NCI-H774 (cell line): ENCODE measurements at places on chromosomes 1 and 21.

DNA sequence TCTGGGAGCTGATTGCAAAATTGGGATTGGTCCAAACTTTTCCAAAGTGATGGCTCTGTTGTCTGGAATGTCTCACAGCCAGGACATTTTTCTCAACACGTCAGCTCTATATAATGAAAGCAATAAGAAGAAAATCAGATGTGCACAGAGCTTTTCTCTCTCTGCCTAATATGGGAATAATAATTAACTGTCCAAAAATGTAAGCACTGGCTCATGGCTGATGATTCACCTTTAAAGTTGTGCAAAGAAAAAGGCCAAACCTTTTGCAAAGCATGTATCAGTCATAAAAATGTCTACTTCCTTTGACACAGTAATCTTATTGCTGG is 30.4 kb downstream of the ZNF281 start:
- no peak for DNase-seq

DNA sequence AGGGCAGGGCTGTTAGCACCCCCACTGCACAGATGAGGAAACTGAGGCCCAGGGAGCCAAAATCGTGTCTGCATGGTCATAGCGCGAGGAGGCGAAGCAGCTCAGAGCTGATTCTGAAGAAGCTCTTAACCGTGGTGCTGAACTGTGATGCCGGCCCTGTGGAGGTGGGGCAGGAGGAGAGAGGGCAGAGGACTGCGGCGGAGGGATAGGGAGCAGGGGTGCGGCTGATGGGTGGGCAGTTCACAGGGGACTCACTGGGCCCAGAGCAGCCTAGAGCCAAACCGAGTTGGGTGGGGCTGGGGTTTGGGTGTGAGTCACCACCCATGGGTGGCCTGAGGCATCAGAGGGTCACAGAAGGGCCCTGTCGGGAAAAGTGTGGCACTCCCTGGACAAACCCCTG is 74.7 kb downstream of the RAP1GAP start:
- DNase-seq, result no peak

GRCh38 chr1:117928881-117929342 is 509 bp downstream of the GDAP2 start:
- peak; percentile 6 for DNase-seq

- no peak for DNase-seq
Measured at GRCh38 chr1:89269277-89269676, 3.4 kb downstream of the GBP5 start.

- DNase-seq, result no peak
Measured at GRCh38 chr21:46498335-46499050, 39.8 kb downstream of the DIP2A start.

DNA sequence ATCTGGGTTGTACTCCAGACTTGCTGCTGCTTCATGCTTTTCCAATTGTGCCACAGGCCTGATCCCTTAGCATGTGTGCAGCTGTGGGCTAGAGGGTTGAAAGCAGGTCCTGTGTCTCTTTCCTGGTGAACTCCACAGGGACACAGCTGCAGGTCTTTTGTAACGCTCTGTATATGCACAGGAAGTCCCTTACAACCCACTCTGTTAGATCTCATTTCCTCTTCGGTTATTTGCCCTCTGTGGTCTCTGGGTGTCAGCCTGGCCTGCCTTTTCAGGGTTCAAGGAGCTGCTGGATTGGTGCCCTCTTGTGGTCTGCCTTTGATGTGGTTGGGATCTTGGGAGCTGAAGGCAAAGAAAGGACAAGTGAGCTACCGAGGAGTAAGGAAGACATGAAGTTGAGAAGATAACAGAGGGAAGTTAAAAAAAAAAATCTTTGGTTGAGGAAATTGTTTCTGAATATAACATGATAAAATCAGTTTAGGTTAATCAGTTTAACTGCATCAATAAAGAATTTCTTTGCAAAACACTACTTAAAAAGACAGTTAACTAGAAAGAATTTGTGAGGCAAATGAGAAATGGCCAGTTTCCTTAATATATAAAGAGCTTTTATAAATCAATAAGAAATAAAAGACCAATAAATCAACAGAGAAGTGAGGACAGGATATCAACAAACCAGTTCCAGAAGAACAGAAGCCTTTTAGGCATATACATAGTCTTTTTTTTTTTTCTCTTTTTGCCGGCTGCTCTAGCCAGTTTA is 44.1 kb downstream of the UCK2 start:
- peak; percentile 40 for DNase-seq

DNA sequence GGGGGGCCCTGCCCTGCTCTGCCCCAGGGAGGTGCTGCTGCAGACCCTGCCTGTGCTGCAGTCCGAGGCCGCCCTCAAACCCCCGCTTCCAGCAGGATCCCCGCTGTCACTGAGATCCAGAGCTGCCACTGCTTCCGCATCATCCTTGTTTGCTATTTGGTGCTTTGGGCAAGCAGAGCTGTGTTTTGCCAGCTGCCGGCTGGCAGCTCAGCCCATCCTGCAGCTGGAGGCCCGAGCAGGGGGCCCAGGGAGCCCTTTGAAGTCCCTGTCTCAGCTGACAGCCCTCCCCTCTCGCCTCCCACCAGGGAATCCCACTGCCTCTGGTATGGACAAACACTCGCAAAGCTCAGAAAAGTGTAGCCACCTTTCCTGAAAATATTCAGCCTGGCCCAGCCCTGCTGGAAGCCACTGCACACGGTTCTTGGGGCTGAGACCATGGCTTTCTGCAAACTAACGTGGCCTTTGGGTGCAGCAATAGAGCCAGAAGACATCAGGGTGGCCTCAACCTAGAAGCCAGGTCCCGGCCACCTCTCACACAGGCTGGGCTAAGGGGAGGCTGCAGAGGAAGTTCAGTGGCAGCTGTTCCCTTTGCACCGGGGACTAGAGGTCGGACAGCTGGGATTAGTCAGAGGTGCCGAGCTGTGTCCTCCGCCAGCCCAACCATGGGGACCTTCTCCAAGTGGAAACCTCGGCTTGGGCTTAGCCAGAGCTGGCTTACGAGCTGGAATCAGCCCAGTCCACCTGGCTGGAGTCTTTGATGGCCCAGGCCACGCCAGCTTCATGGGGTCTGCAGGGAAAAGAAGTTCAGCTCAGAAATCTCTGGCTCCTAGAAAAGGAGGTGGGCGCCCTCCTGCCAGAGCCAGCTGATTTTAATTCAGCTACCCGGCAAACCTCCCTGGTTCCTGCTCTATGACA is 107.1 kb downstream of the SPSB1 start:
- peak; percentile 7 for DNase-seq

- DNase-seq, result no peak
Measured at GRCh38 chr1:26127235-26128163, 15.9 kb downstream of the PDIK1L start.

- DNase-seq, result no peak
Measured at GRCh38 chr1:69845655-69846054, 277.9 kb downstream of the LRRC7 start.

GRCh38 chr1:4690951-4691675 is 36.7 kb downstream of the AJAP1 start:
- DNase-seq, result no peak

DNA sequence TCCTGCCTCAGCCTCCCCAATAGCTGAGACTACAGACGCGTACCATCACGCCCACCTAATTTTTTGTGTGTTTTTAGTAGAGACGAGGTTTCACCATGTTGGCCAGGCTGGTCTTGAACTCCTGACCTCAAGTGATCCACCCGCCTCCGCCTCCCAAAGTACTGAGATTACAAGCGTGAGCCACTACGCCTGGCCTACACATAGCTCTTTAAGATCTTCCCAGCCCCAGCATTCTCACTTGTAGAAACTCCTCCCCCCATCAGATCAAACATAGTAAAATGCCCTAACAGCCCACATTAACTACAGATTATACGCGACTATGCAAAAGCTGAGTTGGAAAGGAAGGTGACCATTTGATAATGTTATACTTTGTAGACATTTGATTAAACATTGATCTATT is 634.8 kb downstream of the MATN1 start:
- no peak for DNase-seq

GRCh38 chr1:236035681-236036101 is 29.2 kb downstream of the NID1 start:
- DNase-seq, result no peak

- no peak for DNase-seq
Measured at GRCh38 chr21:37199057-37199924, 67.8 kb downstream of the VPS26C start.

- DNase-seq, result no peak
Measured at GRCh38 chr21:36615274-36615964, 83.5 kb upstream of the SIM2 start.

- no peak for DNase-seq
Measured at GRCh38 chr1:235882816-235883215, 16.1 kb upstream of the LYST start.

DNA sequence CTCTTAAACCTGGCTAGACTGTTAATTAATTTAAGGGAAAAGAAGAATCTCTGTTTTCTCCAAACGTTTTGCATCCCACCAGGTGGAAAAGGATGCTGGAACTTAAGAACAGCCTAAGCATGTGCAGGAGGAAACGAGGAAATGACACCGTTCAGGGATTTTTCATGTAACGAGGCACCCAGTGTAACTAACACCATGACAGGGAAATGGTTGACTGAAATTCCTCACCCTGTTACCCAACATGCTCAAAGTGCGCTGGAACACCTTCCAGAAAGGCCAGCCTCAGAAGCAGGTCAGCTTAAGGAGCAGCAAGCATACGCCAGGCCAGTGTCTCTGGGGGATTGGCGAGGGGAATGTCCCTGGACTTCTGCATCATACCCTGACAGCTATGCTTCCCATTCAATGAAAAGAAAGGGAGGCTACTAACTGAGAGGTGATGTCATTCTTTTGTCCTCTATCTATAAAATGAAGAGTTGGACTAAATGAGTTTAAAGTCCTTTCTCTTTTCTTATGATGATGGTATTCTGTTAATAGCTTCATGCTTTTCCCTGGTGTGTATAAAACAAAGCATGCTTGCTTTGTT is 21.6 kb downstream of the TNN start:
- DNase-seq, result no peak

GRCh38 chr1:146032631-146033219 is 11.2 kb upstream of the HJV start:
- DNase-seq, result no peak

DNA sequence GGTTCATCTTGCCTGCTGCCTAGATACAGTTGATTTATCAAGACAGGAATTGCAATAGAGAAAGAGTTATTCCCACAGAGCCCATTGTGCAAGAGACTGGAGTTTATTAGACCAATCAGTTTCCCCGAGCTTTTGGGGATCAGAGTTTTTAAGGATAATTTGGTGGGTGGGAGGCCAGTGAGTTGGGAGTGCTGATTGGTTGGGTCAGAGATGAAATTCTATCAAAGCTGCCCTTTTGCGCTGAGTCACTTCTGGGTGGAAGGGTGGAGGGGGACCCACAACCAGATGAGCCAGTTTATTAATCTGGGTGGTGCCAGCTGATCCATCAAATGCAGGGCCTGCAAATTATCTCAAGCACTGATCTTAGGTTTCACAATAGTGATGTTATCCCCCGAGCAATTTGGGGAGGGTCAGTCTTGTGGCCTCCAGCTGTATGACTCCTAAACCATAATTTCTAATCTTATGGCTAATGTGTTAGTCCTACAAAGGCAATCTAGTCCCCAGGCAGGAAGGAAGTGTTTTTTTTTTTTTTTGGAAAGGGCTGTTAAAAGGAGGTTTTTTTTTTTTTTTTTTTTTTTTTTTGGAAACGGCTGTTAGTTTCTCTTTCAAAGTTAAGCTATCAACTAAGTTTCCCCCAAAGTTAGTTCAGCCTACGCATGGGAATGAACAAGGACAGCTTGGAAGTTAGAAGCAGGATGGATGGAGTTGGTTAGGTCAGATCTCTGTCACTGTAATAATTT is 7.4 kb downstream of the SLC16A4 start:
- DNase-seq, result no peak

DNA sequence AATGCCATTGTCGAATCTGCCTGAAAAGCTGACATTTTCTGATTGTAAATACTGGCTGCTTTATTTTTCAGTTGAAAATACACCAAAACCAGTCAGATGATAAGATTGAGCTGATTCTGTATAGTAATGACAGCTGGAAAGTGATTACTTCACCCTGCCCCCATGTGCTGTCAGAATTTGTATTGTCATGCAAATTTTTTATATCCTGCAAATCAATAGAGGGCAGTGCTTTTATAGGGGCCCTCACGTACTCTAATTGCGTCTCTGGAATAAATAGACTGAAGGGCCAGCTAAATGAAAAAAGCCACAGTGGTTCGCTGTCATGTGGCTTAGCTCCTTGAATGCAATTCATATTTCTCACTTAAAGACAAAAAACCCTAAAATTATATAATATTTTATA is 208.6 kb downstream of the LHX8 start:
- DNase-seq, result peak; percentile 76

DNA sequence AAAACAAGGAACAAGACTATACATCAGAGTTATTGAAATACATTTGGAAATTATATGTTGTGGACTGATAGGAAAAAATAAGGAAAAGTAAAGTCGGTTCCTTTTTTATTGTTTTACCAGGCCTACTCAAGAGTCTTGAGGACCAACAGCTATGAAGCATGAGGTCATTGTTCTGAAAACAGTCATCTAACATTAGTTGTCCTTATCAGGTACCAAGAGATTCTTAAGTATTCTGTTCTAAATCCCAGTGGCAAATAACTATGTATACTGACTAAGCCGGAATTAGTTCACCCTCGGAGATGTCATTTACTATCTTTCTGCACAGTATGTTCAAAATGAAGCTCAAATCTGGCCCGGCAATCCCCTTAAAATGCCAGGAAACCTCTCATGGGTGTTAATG is 585 bp downstream of the ADGRL4 start:
- no peak for DNase-seq

DNA sequence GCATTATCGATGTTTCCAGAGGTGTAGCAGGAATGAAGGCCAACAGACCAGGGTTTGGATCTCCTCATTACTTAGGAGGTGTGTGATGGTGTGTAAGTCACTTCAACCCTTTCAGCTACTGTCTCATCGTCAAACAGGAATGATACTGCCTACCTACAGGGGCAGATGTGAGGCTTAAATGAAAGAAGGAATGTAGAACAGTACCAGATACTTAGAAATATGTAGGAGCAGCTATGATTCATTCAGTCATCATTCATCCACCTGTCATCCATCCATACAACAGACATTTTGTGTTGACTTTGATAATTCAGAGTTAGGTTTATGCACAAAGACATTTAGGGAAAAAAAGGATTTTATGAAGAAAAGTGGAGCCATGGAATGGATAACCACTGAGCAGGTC is 486.9 kb upstream of the DAB1 start:
- DNase-seq, result no peak

GRCh38 chr1:13759072-13759471 is 59.1 kb downstream of the PRDM2 start:
- no peak for DNase-seq

- DNase-seq, result no peak
Measured at GRCh38 chr1:52904927-52905698, 16.4 kb downstream of the ECHDC2 start.

GRCh38 chr1:175182201-175182746 is 10.3 kb downstream of the KIAA0040 start:
- DNase-seq, result no peak

DNA sequence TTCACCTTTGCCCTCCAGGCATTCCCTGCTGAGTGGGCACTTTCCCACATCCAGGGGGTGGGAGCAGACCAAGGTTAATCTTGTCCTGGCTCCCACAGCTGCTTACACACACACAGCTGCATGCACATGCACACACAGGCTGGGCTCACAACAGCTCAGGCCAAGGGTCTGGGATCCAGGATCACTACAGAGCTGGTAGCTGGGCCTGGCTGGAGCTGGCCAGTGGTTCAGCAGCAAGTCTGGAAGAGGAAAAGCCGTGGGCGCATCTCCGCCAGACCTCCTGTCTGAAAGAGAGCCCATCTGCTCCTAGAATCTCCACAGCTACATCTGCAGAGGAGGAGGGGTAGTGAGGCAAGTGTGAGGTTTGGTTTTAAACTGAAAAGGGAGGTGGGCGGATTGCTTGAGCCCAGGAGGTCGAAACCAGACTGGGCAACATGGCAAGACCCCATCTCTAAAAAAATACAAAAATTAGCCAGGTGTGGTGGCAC is 3.8 kb downstream of the CDK18 start:
- DNase-seq, result no peak

- no peak for DNase-seq
Measured at GRCh38 chr1:31911994-31912780, 26.0 kb downstream of the PTP4A2 start.
